ENCODE measurements at places on chromosomes 13 and 19.
A peak's percentile ranks its signal among the peaks of the same experiment; 100 is the strongest.

- DNase-seq, result no peak
Measured at GRCh38 chr13:111050539-111050879, 64.6 kb upstream of the ARHGEF7 start.

- DNase-seq, result no peak
Measured at GRCh38 chr13:88153353-88153752, 482.2 kb downstream of the SLITRK5 start.

DNA sequence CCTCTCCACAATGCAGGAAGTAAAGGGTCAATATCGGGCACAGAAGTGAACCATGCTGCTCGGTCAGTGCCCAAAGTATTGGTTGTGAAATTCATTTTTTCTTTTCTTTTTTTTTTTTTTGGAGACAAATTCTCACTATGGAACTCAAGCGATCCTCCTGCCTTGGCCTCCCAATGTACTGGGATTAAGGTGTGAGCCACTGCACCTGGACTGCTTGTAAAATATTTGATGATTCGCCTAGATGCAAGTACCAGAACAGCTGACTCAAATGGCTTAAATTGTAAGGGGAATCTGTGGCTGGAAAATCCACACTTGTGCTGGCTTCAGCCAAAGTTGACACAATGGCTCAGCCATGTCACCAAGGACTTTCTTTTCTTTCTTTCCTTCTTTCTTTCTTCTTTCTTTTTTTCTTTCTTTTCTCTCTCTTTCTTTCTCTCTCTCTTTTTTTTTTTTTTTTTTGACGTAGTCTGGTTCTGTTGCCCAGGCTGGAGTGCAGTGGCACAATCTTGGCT is 43.7 kb downstream of the NUMBL start:
- DNase-seq, result peak; percentile 45

- no peak for DNase-seq
Measured at GRCh38 chr13:19766591-19766990, 16.2 kb downstream of the PSPC1 start.
